Activated naive CD8-positive, alpha-beta T cell treated with anti-CD3 and anti-CD28 coated beads for 36 hours (primary cell): ENCODE measurements at places on chromosomes 6 and 20. TPM values are rescaled to one million over a fixed set of nuclear protein-coding genes. Genes with fewer than 3 reads are reported as not detected.

DNA sequence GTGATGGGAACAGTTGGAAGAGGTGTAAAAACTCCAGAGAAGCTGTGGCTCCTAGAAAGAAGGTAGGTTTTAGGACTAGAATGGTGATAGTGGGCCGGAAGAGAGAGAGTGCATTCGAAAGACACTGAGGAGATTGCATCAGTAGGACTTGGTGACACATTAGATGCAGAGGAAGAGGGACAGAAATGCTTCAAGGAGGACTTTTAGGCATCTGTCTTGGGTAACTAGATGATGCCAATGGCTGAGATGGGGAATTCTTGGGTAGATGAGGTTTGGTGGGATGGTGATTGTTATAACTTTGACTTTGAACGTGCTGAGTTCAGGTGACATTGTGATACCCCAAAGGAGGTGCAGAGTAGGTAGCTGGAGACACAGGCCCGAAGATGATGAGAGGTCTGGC, 196.5 kb downstream of the GMPR start:
- H3K4me1 ChIP-seq: peaks cover 42% of the 10 kb centered on the region
- H3K27me3 ChIP-seq: no peaks in the 10 kb centered on the region
- peak overlapping the region; percentile 78 for H3K27ac ChIP-seq
- peaks cover 26% of the 10 kb centered on the region for H3K36me3 ChIP-seq
- DNase-seq: no peak

- no peak overlapping the region for H3K27ac ChIP-seq
- H3K4me3 ChIP-seq: no peak overlapping the region
Observed at GRCh38 chr6:46175446-46175845, 4.7 kb upstream of the ENPP5 start.

- DNase-seq: no peak
- H3K27ac ChIP-seq: no peak overlapping the region
- peaks cover 18% of the 10 kb centered on the region for H3K4me1 ChIP-seq
- H3K4me3 ChIP-seq: no peak overlapping the region
Observed at GRCh38 chr20:21503345-21503744, 10.5 kb downstream of the NKX2-2 start.

GRCh38 chr6:74597840-74598239, 608.0 kb downstream of the COL12A1 start:
- no peaks in the 10 kb centered on the region for H3K27me3 ChIP-seq
- no peak overlapping the region for H3K4me3 ChIP-seq
- H3K36me3 ChIP-seq: no peaks in the 10 kb centered on the region
- H3K4me1 ChIP-seq: no peaks in the 10 kb centered on the region
- no peak for DNase-seq

Gene TRDN
- total RNA-seq: not detected
